ENCODE measurements at places on chromosomes 3 and 15.

DNA sequence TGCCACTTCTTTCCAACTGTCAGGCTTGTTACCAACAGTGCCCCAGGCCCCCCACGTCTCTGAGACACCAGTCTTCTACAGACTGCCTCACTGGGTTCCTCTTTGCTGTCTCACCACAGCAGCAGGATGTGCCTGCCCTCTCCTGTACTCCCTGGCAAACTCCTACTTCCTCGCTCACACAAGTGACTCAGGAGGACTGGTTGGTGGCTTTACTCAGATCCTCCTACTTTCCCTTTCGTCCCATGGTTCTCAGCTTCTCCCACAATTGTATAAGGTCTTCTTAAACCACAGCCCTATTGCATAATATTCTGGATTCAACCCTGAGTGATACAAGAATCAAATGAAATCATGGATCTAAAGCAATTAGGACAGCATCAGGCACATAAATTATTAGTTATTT is 246.6 kb upstream of the PROK2 start:
- DNase-seq, result no peak

DNA sequence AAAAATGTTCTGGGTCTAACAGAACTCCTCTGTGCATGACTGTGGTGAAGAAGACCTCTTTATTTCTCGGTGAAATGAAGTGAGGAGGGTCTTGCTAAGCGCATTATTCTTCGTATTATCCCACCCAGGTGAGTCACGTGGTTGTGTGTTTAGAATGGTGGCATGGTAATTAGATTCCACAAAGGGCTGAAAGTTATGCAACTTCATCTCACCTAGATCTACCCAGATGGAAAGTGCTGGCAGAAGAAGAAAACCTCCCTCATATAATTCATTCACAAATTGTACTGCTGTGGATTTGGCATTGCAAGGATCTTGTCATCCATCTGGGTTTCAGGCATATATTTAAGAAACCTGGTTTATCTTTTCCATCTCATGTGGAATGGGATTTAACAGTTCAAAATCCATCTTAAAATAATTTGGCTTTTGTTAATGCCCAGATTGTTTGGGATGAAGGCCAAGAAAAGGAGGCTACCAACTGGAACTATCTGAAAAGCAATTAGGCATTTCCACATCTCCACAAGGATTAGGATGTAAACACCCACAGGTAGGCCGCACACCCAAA is 175.3 kb downstream of the PLCL2 start:
- no peak for DNase-seq

- no peak for DNase-seq
These were observed 758.0 kb downstream of the NTRK3 start for GRCh38 chr15:87498560-87498959.

DNA sequence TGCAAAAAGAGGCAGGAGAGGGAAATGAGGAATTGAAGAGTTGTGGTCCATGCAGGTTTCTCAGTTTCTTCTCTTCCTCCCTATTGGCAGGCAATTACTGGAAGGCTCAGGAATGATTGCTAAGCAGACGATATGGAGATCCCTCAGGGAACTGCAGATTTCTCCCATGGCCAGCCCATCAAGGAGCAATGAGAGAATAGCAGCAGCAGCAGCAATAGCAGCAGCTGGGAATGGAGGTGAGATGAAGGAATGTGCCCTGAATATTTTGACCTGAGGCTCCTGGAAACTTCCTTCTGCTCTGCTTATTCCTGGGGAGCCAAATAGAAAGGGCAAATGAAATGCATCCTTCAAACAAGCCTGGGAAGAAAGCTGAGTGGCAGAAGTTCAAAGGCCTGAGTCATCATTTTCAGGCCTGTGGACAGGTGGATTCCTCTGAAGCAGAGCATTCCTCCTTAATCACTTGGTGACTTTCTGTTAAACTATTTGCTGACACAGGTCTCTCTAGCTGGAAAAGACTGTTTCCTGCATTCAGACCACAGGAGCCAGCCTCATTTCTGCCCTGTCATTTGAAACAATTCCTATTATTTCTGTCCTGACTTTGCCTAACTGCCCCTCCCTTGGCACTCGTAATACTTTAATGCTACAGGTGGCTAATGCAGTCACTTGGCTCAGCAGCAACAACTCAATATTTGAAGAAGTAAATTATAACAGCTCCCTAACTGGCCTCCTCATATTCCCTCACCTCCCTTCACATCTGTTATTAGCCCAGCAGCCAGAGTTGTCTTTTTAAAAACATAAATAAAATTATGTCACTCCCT is 146.9 kb upstream of the GADL1 start:
- DNase-seq, result no peak

GRCh38 chr3:128334766-128335165 is 131.9 kb downstream of the DNAJB8 start:
- DNase-seq, result no peak

DNA sequence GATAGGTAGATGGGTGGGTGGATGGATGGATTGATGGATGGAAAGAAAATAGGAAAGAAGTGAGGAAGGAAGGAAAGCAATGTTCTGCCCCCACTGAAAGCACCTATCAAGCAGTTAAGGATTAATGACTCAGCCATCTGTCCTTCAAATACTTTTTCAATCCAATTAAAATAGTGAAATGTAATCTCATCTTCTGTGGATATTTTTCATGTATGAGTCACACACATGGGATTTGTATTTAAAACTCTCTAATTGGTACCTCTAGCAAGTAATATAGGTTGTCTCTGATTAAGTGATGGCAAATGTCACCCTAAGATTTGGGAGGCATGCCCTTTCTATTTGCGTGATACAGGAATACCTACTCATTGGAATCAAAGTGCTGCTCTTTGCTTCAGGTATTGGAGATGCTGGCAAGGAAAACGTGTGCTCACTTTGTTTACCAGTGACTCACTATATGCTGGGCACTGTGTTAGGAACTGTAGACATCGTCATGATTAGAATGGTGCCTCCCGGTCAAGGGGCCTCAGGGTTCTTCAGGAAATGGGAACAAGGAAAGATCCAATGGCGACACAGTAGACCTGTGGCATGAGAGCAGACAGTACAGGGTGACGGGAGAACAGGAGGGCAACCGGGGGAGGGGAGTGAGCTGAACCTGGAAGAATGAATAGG is 230.1 kb downstream of the CLSTN2 start:
- no peak for DNase-seq

DNA sequence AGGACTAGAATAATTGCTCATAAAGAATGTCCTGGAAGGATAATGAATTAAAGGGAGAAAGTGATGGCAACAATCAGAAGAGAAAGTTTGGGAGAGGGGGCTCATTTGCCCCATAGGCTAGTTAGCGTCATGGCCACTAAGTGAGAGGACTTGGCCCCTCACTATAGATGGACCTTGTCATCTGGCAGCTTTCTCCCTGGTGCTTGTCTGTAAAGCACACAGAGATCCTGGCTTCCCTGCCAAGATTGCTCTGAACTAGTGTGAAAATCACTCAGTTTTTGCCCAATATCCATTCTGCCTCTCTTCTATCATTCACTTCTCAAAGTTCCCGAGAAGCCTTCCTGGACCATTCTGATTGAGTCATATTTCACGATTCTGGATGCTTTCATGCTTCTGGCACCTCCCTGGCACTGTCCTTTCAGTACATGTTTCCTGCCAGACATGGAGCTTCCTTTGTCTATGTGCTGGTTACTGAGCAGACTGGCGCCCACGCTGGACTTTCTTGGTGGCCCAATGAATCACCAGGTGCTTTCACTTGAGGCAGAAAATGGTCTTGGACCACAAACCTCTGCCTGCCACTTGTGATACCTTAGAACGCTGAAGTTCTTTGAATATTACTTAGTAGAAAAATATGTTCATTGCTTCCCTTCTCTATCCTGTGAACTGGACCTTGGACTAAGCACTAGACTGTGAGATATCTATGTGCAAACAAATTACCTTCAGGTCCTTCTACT is 709.6 kb upstream of the CFAP20DC start:
- DNase-seq, result no peak

GRCh38 chr15:89230277-89230676 is 8.9 kb upstream of the RLBP1 start:
- DNase-seq, result no peak

DNA sequence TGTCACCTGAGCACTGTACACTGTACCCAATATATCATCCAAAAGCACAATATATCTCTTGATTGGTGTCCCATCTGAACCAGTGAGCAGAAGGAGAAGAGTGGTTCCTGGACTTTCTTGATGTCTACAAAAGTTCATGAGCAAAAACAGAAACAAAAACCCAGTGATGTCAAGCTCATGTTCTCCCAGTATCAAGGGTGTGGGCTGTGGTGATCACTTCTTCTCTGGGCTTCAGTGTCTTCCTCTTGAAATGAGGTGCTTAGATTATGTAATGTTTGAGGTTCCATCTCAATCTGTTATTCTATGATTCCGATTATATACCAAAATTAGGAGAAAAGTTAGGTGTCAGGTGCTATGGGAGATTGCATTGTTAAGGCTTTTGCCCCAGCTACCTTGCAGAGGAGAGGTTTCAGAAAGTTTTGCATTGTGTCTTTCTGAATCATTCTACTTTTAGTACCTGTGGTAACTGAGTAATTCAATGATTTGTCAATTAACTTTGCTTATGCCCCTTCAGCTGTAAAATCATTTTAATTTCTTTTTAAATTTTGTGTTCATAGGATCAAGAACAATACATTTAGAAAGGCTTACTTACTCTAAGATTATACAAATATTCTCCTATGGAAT is 122.0 kb upstream of the EOMES start:
- no peak for DNase-seq

DNA sequence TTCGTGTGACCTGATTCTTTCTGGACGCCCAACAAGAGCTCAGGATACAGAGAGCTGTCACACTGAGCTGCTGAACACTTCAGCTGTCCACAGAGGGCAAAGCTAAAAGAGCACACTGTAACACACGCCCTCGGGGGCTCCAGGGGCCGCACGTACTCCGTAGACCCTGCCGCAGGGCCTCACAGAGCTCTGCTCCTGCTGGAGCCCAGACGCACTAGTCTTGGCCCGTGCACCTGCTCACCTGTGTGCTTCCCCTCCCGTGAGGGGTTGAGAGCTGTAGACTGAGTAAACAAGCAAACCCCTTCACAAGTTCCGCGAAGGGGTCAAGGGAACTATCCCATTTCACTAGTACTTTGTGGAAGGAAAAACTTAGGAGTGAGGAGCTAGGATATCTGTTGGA is 30.7 kb upstream of the TUSC7 start:
- DNase-seq, result no peak

GRCh38 chr3:70603103-70603502 is 290.7 kb upstream of the MDFIC2 start:
- no peak for DNase-seq

GRCh38 chr15:49863431-49864224 is 242.8 kb downstream of the DTWD1 start:
- DNase-seq, result no peak

DNA sequence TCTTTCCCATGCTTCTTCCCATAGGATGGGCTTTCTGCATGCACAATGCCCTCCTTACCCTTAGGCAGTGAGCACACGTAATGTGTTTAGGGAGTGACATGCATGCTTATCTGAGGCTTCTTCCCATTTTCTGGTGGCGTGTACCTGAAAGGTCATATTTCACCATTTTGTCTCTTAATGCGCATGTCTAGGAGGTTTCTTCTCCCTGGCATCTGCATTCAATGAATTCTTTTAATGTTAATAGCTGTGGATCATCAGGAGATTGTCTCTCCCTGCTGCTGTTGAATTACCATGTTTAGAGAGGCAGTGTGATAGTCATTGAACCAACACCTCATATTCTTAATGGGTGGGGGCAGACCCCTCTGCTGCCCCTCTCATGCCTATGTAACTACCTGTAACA is 205.6 kb upstream of the SGO1 start:
- no peak for DNase-seq

GRCh38 chr3:98602078-98602678 is 8.8 kb upstream of the CPOX start:
- DNase-seq, result peak; percentile 12

DNA sequence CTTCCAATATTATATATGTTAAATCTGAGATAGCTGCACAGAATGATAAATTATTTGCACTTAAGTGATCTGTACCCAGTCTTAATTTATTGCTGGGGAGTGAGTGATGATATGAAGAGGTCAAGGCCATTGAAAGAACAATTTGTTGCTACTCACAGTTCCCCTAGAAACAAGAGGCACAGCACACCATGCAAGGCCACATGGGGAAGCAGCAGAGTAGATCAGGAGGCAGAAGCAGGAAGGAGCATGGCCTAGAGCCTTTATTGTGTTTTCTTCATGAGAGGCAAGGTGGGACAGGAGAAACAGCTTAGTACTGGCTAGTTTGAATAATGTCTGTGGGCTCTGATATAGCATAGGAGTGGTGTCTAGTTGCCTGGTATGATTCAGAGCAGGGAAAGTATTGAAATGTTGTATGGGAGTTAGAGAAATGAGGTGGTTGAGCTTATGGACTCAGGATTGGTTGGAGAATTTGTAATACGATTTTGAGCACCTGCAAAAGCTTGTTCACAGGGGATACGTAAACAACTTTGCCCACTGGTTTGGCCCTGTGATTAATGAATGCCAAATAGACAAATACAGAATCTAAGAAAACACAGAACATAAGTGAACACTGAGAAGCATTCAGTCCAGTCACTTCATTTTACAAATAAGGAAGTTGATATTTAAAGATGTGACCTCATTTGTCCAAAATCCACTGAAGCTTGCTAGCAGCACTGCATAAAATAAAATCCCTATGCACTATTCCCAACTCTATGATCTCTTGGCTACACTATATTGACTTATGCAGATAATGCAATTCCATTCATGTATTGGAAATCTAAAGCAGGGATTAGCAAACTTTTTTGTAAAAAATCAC is 71.7 kb downstream of the TMCO5A start:
- DNase-seq, result no peak

DNA sequence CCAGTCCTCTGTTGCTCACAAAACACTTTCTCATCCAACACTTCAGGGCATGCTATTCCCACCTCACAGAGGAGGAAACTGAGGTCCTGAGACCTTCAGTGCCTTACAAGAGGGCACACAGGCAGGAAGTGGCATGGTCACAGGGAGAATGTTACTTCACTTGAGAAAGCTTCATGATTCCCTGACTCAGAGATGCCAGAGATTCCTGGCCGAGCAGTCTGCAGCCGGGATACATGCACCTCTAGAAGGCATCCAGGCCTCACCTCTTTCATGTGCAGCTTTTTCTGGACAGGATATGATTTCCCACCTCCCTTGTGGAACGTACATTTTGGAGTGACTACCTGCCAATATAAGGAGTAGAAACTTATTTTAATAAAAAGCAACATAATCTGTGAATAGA is 2.8 kb upstream of the SST start:
- DNase-seq, result no peak

DNA sequence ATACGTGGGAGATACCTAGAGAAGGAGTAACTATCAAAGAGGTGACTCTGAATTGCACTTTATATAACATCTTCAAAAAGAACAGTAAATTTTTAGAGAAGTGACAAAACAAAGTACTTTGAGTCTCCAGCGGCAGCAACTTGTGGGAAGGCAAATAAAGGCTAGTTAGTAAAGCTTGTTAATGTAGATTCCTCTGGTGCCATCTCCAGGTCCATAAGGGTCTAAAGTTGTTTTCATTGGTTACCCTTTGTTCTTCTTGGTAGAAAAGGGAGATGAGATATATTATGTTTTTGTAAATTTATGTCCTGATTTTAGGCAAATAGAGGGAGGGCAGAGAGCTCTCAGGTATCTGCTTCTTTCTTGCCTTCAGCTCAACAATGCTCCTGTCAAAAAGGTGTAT is 161.6 kb downstream of the MYRIP start:
- no peak for DNase-seq
